ENCODE measurements at places on chromosomes 5 and 9.

GRCh38 chr5:168707716-168708695, 128.8 kb upstream of the PANK3 start:
- DNase-seq, result no peak

DNA sequence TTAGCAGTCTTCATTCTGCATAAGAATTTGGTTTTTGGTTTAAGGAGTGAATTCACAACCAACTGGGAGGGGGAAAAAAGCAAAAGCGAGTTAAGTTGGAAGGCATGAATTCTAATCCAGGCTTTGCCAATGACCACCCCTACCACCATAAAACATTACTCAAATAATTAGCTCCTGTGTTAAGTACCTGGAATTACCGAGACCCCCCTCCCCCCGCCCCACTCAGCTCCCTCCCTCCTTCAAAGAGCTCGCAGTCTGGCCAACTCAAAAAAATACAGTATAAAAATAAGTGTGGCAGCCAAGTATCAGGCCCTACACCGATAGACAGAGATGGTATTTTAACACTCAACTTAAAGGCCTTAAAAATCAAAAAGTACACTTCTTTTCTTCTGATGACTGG, 492 bp downstream of the ATG12 start:
- no peak for DNase-seq

DNA sequence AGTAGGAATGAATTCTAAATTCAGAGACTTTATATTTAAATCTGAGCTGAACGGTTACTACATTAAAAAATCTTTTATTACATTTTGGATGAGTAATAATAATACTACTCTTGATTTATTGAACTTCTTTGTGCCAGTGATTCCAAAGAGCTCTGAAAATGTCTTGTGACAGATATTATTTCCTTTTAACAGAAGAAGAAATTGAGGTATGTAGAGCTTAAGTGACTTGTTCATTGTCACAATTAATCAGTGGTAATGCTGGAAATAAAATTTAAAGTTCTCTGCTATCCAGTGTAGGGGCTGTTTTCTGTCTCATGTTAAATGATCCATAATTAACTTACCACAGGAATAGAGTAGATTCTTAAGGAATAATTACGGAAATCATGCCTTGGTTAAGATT, 335.3 kb downstream of the KIAA0825 start:
- no peak for DNase-seq

GRCh38 chr9:113909421-113909820, 33.3 kb downstream of the ZNF618 start:
- DNase-seq, result no peak

DNA sequence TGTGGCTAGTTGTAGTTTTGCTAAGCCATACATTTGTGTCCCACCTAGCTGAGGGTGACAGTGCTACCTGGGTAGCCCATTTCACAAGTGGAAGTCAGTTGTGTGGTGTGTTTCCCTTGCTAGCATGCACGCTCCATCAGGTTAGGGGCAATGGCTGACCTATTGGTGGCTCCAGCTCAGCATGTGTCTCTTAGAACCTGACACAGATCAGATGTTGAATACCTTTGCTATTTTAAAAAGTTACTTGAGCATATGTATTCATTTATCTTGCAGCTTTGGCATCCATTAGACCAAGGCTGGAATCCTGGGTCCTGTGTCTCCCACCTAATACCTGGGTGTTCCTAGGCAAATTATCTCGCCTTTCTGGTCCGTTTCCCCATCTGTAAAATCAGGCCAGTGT, 44.8 kb downstream of the ZNF618 start:
- DNase-seq, result no peak

- DNase-seq, result no peak
Observed at GRCh38 chr9:82110881-82111280, 122.3 kb downstream of the SPATA31D1 start.

- DNase-seq, result no peak
Observed at GRCh38 chr5:153983885-153984284, 54.8 kb downstream of the FAM114A2 start.

DNA sequence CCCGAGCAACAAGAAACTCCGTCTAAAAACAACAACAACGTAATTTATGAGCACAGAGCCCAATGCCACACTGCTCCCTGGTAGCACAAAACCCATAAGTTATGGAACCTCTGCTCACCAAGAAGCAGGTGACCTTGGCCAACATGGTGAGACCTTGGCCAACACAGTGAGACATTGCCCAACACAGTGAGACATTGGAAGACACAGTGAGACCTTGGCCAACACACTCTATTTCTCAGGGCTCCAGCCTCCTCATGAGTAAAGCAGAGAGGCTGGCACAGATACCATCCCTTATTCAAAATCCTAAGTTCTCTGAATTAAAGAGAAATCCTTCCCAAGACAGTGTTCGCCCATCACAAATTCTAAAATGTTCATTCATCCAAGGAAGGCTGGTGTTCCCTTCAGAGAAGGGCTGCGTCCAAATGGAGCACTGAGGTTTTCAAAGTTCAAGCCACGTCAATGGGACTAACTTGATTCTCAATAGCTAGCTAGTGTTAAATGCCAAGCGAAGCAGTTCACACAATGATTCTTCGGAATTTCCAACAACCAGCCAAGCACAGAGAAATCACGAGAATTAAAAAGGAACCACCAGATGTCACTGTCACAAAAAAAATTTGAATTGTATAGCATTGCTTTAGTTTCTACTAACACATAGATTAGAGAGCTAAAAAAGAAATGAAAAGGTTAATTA, 29.5 kb downstream of the TTC39B start:
- DNase-seq, result no peak

- peak; percentile 83 for DNase-seq
Observed at GRCh38 chr9:121744002-121744686, 92.7 kb downstream of the DAB2IP start.

- DNase-seq, result no peak
Observed at GRCh38 chr9:85971731-85972130, 30.8 kb downstream of the NAA35 start.

DNA sequence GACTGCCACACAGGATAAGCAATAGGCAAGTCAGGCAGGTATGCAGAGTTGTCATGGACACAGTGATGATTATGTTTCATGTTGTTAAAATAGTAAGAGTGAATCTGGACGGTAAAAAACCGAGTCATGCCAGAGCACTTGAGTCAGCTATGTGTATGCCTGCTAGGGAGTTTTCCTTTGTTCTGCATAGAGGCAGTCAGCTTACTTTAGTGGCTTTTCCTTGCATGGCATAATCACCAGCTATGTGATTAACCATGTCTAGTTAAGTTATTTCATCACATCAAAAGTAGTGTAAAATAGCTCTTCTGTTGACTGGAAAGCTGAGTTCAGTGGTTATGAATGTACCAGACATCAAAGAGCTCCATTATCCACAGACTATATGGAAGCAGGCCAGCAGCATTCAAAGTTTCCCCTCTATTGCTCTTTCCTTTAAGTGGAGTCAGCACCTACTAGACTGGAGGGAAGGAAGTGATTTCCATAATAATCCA, 989.8 kb downstream of the TLE1 start:
- DNase-seq, result peak; percentile 18

DNA sequence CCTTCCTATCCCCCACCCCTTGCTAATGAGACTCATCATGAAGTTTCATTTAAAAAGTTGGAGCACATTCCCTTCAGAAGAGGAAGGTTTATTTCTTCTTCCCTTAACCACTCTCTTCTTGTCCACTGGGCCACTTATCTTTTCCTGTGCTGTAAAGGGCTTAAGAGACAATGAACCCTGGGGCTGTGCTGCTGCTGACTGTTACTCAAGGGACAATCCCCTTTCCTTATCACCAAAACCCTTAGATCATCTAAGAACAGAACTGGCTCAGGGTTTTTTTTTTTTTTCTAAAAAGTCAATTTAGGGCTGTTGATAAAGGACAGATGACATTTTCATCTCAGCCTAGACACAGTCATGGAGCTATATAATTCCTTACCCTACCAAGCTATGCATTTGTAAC, 29.6 kb downstream of the CAPSL start:
- no peak for DNase-seq

DNA sequence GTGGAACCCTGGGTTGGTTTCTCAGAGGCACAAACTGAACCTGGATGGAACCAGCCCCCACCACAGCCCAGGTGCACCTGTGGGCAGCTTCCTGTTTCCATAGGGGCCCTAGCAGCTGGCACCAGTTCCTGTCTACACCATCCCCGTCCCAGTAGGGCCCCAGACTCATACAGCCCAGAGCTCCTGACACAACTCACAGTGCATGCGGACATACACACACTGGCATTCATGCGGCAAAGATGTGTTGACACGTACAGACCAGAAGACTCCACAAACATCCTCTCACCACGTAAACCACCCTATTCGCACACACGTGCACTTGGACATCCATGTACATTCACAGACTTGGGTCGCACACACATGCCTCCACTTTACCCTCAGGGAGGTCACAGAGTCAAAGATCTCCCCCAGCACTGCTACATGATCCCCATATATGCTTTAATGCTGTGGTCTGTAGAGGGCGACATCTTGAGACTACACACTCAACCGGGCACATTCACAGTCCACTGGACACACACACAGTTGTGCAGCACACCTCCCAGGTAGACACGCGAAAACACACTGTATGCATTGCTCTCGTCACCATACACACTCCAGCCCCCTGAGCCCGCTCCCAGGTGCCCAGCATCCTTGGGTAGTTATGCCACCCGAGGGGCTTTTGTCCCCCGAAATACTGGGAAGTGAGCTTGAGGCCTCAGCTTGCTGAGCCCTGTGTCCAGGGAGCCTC, 22.4 kb downstream of the CXXC5 start:
- no peak for DNase-seq

- DNase-seq, result peak; percentile 57
Observed at GRCh38 chr5:157571357-157571827, 4.2 kb downstream of the ADAM19 start.

- DNase-seq, result peak; percentile 73
Observed at GRCh38 chr9:131609099-131609830, 63.9 kb downstream of the PRRT1B start.

- DNase-seq, result no peak
Observed at GRCh38 chr5:142015781-142016533, 3.1 kb upstream of the GNPDA1 start.

GRCh38 chr5:81075041-81075440, 114.9 kb downstream of the RASGRF2 start:
- DNase-seq, result no peak

- DNase-seq, result no peak
Observed at GRCh38 chr5:131323378-131323777, 59.5 kb downstream of the CDC42SE2 start.

All from hepatic stellate cell (primary cell).